Jurkat, Clone E6-1 (cell line): ENCODE measurements at places on chromosomes 3 and 15.

DNA sequence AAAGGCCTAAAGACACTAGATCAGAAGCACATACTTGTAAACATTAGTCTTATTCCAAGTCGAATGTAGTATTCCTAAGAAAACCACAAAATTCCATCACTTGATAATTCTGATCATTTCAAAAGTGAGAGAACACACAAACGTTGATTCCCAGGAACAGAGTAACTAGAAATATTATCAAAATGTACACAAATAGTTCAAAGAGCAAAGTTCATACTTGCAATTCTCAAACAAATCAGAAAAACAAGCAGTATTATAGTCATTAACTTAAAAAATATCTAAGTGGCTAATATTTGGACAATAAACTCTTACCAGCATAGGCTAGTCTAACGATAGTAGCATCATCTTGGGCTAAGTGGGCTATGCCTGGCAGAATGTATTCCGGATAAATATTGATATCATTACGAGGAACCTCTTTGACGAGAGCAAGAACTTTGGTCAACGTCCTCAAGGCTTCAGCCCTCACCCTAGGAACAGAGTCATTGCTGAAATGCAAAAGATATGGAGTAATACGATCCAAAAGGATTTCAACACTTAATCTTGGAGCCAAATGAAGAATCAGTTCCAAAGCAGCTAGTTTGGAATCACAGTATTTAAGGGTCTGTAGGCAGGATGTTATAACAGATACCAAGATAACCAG is 13.3 kb downstream of the PIK3R4 start:
- no peak for DNase-seq

GRCh38 chr3:141241616-141242376 is 10.2 kb downstream of the PXYLP1 start:
- DNase-seq: no peak

- DNase-seq: no peak
Measured at GRCh38 chr3:79636372-79636771, 131.4 kb downstream of the ROBO1 start.

- no peak for DNase-seq
Measured at GRCh38 chr3:69724722-69725435, 14.4 kb upstream of the MITF start.

GRCh38 chr3:146524961-146525360 is 19.4 kb downstream of the PLSCR1 start:
- no peak for DNase-seq

GRCh38 chr3:38131621-38132369 is 5.1 kb downstream of the ACAA1 start:
- no peak for DNase-seq

DNA sequence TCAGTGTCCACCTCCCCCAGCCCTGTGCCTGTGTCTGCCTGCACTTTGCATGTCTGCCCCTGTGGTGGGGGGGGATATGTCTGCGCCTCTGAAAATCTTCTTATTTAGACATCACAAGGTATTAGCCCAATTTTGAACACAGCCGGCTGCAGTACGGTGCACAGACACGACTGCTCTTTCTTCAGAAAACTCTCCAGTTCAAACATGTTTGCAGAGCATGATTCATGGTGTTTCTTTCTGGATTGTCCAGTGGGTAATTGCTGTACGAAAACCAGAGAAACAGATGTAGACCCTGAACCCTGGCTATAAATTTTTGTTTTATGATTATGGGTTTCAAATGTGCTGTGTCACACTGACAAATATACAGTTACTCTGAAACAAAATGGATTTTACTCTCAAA is 3.4 kb upstream of the RARB start:
- no peak for DNase-seq

- no peak for DNase-seq
Measured at GRCh38 chr3:29212789-29213433, 68.0 kb upstream of the RBMS3 start.

DNA sequence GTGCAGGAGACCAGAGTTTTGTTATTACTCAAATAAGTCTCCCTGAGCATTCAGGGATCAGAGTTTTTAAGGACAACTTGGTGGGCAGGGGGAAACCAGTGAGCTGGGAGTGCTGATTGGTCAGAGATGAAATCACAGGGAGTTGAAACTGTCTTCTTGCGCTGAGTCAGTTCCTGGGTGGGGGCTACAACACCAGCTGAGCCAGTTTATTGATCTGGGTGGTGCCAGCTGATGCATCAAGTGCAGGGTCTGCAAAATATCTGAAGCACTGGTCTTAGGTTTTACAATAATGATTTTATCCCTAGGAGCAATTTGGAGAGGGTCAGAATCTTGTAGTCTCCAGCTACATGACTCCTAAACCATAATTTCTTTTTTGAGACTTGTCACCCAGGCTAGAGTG is 13.8 kb upstream of the ZNF662 start:
- no peak for DNase-seq

GRCh38 chr3:133540896-133541674 is 32.4 kb upstream of the CDV3 start:
- DNase-seq: no peak
